Naive thymus-derived CD4-positive, alpha-beta T cell (primary cell): ENCODE measurements at places on chromosomes 7 and 10. TPM values are rescaled to one million over a fixed set of nuclear protein-coding genes. Genes with fewer than 3 reads are reported as not detected.

FOXP2 gene
- not detected for total RNA-seq

BAIAP2L1 gene
- total RNA-seq = 0.32 TPM

- H3K27ac ChIP-seq = no peak overlapping the region
- H3K27me3 ChIP-seq = no peaks in the 10 kb centered on the region
- H3K4me3 ChIP-seq = no peak overlapping the region
- no peak for DNase-seq
- no peaks in the 10 kb centered on the region for H3K36me3 ChIP-seq
- H3K4me1 ChIP-seq = no peaks in the 10 kb centered on the region
Observed at GRCh38 chr10:118584181-118584954, 11.1 kb downstream of the PRLHR start.

DNA sequence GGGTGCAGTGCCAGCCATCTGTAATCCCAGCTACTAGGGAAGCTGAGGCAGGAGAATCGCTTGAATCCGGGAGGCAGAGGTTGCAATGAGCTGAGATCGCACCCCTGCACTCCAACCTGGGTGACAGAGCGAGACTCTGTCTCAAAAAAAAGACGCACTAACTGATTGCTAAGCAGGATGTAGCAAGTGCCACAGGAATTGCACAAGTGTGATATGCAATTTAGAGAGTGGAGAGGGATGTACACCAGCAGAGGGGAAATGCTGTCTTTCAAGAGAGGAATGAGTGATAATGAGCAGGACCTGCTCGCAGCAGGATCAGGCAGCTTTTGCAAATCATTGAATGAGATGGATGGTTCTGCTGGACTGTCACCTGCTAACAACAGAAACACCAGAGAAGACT lies 13.3 kb upstream of the SLC16A12 start:
- H3K4me1 ChIP-seq = no peaks in the 10 kb centered on the region
- no peaks in the 10 kb centered on the region for H3K36me3 ChIP-seq
- DNase-seq = no peak
- H3K27ac ChIP-seq = no peak overlapping the region
- H3K4me3 ChIP-seq = no peak overlapping the region

- no peaks in the 10 kb centered on the region for H3K36me3 ChIP-seq
- peaks cover 15% of the 10 kb centered on the region for H3K4me1 ChIP-seq
- no peak overlapping the region for H3K27ac ChIP-seq
- DNase-seq = no peak
- H3K27me3 ChIP-seq = no peaks in the 10 kb centered on the region
Observed at GRCh38 chr10:133528296-133528844, 1.2 kb downstream of the CYP2E1 start.

CARD11 gene
- 112 TPM for total RNA-seq

DNA sequence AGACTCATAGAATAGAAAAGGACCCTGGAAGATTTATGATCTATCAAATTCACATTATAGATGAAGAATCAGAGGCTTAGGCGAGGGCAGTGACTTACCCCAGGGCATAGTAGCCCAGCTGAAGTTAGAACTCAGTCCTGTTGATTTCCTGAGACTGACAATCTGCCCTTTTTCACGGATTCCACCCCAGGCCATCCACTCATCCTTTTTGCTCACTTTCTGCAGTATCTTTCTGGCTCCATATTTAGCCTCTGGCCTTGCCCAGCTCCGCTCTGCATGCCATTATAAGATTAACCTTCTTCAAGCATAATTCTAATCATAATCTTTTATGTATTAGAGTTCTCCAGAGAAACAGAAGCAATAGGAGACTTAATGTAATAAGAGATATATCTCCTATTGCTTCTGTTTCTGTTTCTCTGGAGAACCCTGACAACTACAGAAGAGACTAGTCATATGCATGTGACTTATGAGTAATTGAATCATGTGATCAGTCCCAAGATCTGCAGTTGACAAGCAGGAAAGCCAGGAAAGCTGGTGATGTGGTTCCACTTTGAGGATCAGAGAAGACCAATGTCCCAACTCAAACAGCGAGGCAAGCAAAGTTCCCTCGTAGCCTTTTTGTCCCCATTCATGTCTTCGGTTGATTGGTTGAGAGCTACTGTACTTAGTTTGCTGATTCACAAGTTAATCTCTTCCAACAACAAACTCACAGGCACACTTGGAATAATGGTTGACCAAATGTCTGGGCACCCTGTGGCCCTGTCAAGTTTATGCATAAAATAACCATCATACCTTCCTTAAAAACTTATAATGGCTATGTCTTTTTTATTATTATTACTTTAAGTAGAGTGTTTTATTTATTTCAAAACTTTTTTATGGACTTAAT lies 412.1 kb downstream of the SUGCT start:
- H3K4me3 ChIP-seq = no peak overlapping the region
- no peak for DNase-seq
- H3K27ac ChIP-seq = no peak overlapping the region
- H3K36me3 ChIP-seq = no peaks in the 10 kb centered on the region
- no peaks in the 10 kb centered on the region for H3K4me1 ChIP-seq

- H3K27me3 ChIP-seq = no peaks in the 10 kb centered on the region
- DNase-seq = no peak
- H3K4me3 ChIP-seq = no peak overlapping the region
- no peak overlapping the region for H3K27ac ChIP-seq
- H3K36me3 ChIP-seq = no peaks in the 10 kb centered on the region
Observed at GRCh38 chr10:68876246-68877138, 24.6 kb upstream of the DDX50 start.

MAPK8 gene
- 30.8 and 33.6 TPM in 2 replicates for total RNA-seq

GRCh38 chr7:144388950-144389349 lies 14.5 kb downstream of the NOBOX start:
- no peak overlapping the region for H3K4me3 ChIP-seq
- no peaks in the 10 kb centered on the region for H3K36me3 ChIP-seq
- H3K27ac ChIP-seq = no peak overlapping the region
- H3K4me1 ChIP-seq = no peaks in the 10 kb centered on the region
- DNase-seq = no peak

DNA sequence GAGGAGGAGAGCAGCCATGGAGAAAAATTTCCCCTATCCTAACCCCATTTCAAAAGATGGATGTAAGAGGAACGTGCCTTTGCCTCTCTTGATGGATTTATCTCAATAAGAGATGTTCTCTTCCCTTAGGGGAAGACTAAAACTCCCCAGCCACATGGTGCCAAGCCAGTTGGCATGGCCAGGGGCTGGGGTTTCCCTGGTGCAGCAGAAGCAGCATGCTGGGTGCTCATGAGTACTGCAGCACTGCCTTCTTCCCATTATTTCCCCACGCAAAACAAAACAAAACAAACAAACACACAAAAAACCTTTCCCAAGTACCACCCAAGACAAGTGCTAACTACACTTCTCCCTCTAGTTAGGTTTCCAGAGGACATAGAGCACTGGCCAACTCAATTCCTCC lies 97.2 kb downstream of the DOCK4 start:
- no peak overlapping the region for H3K27ac ChIP-seq
- DNase-seq = no peak
- no peaks in the 10 kb centered on the region for H3K4me1 ChIP-seq
- no peaks in the 10 kb centered on the region for H3K27me3 ChIP-seq
